ENCODE measurements at places on chromosomes 5 and 9.

DNA sequence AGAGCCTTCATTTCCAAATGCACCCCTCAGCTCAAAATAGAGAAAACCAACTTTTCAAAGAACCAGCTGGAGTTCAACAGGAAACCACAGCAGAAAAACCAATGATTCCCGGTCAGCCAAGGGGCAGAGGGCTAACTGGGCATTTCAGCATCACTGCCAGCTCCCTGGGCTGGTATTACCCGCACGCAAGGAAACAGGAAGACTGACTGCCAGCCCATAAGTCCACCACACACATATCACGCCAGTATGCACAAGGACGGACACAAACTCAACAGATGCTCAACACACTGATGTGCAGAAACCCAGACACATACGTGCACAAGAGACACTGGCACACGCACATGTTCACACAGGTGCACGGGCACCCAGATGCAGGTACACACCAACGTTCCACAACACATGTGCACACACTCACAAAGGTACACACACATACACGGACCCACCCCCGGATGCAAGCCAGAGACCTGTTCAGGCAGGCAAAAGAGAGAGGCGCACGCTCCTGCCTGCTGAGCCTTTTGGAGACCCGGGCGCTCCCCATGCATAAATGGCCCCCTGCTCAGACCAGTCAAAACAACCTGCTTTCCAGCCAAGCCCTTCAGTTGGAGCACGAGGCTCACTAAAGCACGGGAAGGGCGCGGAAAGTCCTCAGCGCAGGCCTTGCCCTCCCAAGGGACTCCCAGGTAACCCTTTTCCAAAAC, 2.1 kb downstream of the ADAMTS2 start:
- DNase-seq = no peak

- DNase-seq = no peak
These were observed 21.2 kb upstream of the PFDN1 start for GRCh38 chr5:140324041-140324600.

GRCh38 chr9:102551346-102551745, 443.8 kb upstream of the CYLC2 start:
- DNase-seq = no peak

GRCh38 chr9:134366223-134367031, 40.2 kb downstream of the RXRA start:
- no peak for DNase-seq

DNA sequence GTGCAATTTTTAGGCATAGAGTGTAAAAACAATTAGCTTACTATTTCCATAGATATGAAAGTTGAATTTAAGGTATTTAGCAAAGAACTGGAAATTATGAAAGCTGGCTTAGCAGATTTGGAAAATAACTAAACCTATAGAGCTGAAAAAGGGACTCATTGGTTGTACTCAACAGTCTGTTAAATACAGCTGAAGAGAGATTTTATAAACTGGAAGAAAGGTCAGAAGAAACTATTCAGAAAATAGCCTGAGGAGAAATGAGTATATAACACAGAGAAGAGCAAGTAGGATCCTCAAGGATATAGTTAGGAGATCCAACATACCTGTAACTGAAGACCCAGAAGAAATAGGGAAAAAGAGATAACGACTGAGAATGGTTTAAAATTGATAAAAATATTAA, 97.6 kb upstream of the SLIT3 start:
- DNase-seq = no peak

DNA sequence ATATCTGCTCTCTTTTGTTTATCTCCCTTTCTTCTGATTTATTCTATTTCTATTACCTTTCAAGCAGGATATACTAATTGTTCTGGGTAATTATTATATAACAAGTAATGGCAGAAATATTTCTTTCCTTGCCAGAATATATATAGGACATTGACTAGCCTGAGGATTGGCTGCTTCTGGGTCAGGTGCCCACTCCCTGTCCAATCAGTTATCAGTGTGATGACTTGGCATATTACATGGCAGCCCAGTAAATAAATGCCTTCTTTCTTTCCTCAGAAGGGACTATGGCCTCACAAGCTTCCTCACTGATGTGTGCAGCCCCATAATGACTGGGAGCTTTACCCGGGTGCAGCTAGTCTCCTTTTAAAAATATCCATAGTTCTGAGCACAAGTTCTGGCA, 301.1 kb downstream of the EFNA5 start:
- DNase-seq = no peak

GRCh38 chr5:65742565-65743231, 20.7 kb downstream of the NLN start:
- no peak for DNase-seq
